ENCODE measurements at places on chromosomes 7 and 10.

- no peak for DNase-seq
Measured at GRCh38 chr7:67462781-67463191, 466.2 kb downstream of the TYW1 start.

DNA sequence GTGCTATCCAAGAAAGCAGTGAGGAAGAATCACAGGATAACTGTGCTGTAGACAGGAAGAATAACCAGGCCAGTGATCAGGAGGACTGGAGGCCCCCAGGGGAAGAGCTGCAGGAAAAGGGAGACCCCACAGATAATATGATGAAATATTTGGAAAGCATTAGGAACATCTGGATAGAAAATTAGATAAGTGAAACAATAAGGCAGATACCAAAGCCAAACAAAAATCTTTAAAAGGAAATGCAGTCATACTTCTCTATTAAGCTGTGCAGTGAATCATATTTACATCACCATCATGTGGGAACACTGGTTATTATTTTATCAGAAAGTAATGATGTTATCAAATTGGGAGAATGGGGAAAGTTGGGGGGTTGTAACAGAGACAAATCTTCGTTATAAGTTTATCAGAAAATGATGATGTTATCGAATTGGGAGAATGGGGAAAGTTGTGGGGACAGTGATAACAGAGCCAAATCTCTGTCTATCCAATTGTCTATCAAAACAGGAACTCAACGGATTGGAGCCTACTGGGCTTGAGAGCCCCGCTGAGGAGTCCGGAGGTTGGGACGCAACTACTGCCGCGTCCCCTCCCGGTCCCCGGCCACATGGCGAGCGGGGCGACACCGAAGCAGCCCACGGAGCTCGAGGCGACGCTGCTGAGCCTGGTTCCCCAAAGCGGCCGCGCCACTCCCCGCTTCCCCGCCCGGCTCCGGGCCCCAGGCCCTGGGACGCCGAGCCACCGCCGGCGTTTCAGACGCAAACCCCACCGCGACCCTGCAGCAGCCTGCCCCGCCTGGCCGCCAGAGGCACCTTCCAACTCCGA lies 14.0 kb upstream of the RALA start:
- no peak for DNase-seq

DNA sequence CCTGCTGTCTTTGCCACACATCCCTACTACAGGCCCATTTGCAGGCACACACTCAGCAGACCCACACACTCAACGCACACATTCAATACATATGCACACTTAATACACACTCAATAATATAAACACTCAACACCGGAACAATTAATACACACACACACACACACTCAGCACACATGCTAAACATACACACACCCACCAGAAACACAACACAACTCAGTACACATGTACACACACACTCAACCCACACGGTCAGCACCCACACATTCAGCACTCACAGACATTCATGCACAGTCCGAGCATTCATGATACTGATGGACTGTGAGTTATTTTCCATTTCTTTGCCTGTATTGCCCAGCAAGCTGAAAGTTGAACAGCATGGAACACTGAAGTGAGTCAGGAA lies 35.4 kb upstream of the SMNDC1 start:
- DNase-seq, result no peak

- no peak for DNase-seq
Measured at GRCh38 chr10:49225218-49225876, 37.2 kb upstream of the TMEM273 start.
